ENCODE measurements at places on chromosomes 3 and 15.

DNA sequence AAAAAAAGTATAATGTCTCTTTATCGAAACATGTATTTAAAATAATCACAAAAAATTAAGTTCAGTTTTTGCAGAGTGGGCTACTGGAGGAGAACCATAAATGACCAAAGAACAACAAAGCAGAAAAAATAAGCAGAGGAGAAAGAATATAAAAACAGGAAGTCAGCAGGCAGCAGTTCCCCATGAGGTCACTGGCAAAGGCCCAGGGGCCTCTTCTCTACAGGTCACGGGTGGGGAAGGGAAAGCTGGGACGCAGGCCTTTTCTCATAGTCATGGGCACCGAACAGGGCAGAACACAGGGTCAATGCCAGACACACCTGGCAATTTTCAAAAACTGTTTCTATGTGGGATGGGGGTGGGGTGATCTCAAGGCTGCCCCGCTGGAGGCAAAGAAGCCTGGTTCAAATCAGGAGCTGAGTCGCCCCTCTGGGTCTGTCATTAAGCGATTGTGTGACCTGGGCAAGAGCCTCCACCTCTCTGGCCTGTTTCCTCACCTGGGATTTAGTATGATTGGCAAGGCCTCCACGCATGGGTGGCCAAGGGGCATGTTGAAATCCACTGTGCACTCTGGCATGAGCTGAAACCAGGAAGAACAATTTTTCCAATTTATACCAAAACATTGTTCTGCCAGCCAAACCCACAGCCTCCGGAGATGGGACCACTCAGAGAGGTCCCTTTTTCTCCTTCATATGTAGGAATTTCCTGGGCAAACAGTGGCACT is 43.8 kb upstream of the UACA start:
- DNase-seq: no peak

DNA sequence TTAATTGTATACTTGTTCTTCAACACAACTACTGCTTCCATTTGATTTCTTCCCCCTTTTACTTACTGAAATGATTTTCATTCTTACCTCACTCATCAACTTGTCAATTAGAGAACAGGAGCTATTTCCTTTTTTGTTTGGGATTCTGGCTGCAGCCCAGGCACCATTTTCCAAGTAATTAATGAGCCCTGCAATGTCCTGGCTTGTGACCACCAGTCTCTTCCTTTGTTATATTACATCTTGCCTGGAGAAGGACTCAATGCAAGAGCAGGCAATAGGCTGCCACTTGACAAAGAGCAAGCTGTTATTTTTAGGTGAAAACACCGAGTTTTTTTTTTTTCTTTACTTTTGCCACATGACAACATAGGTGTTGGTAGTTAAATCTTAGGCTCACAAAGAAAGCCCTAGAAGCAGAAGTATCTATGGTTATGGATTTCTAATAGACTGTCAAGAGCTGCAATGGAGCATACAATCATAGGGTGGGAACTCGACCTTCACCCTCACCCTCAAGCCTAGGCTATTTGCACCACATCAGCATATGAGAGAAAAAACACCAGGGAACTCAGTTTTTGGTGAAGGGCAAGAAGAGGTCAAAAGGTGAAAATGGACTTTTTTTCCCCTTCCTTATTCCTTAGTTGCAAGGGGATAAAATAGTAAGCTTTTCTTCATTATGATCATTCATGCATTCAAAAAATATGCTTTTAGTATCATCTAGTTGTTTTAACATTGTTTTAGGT is 114.9 kb downstream of the TNIK start:
- no peak for DNase-seq

DNA sequence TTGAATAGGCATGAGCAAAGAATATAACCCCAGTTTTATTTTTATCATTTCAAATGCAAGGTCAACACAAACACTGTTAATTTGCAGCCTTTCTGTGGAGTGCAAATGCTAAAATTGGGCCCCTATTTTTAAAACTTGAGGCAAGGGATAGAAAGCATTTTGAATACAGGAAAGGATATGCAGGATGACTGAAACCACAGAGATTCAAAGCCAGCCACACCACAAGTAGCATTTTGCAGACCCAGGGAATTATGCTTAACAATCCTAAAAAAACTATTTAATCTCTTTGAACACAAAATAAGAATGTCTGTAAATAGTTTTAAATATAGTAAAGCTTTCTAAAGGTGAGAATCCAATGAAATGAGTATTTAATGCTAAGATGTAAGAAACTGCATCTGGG is 62.9 kb upstream of the TRPC1 start:
- no peak for DNase-seq

- no peak for DNase-seq
Observed at GRCh38 chr15:62068071-62068809, 1.5 kb downstream of the C2CD4A start.

DNA sequence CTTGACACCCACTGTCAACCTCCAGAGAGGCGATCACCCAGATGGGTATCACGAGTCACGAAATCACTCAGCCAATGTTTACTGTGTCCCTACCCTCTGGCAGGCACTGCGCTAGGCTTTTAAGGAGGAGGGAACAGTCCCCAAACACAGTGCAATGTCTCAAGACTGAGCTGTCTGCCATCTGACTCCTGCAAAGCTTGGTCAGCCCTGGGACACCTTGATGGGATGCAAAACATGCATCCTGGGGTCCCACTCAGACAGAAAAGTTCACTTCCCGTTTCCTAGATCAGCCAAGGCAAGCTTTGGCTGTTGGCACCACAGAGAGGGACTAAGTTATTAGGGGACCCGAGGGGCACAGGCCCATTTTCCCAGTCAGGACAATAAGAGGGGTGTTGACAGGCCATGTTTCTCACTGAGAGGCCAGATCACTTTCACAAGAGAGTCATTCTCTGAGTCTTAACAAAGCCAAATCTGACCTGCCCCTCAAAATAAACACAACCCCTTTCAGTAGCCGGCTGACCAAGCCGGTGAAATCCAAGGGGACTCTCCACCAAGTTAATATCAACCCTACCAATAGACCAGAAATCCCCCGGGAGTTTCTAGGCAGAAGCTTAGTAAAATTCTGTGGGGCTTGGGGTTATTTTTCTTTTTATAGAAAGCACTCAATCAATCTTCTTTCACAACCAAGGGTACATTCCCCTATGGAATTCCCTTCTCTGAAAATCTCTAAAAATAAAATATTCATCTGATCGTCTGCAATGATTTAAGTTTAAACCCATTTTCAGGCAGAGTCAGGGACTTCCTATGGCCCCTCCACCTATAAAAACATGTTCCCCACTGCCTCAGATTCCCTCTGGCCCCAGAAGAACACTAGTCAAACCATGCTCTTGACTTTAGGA is 3.5 kb downstream of the RFTN1 start:
- DNase-seq: no peak

GRCh38 chr3:54631516-54632325 is 296.1 kb downstream of the LRTM1 start:
- DNase-seq: no peak

DNA sequence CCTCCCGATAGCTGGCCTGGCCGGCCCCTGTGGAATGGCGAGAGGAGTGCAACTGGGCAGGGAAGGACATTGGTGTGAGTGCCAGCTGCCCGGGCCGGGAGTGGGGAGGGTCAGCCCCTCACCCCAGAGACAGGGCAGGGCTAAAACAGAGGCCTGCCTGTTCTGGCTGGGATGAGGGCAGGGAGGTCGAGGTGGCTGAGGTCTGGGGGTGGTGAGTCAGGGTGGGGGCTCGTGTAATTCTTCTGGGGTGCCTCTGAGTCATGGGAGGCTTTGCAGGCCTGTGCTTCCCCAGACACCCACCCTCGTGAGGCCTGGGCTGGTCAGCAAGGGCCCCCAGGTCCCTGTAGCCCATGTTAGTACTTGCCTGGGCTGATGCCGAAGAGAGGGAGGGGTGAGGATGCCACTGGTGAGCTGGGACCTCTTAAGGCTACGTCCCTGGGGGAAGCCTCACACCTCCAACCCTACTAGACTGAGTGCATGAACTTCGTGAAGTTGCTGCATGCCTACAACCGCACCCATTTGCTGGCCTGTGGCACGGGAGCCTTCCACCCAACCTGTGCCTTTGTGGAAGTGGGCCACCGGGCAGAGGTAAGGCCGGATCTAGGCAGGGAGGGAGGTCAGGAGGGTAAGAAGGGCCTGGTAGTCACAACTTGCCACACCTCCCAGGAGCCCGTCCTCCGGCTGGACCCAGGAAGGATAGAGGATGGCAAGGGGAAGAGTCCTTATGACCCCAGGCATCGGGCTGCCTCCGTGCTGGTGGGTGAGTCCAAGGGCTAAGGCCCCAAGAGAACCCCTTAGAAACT is 1.7 kb downstream of the SEMA3B start:
- no peak for DNase-seq
